ENCODE measurements at places on chromosomes 1 and 21.
A peak's percentile ranks its signal among the peaks of the same experiment; 100 is the strongest.

DNA sequence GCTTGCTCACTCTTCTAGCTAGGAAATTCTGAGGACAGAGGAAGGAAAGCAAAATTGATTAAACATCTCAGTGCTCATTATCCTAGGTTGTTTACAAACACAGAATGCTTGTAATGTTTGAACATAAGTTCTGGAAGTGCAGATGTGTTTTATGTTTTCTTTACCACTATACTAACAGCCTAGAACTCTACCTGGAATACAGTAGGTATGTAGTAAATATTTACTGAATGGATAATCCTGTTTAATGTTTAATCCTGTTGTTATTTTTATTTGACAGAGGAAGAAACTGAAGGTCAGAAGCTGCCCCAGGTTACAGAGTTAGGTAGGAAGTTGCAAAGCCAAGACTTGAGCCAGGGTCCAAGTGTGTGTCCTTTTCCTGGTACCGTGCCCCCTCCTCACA is 6.1 kb downstream of the MTOR start:
- DNase-seq, result no peak

DNA sequence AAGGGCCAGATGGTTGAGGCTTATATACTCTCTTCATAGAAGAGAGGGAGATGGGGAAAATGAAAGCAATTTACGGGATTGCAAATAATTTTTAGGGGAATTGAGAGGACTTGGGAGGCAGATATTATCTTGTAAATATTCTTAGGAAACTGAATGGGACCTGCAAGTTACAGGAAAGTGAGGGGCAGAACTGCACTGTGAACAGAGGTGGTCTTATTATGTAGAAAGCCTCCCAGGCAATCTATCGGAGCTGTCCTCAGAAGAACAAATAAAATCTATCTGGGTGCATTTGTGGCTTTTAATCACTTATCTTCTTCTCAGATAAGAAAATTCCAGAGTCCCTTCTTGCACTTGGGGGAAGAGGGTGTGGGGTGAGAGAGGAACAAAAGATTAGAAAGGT is 223.5 kb downstream of the RHOU start:
- no peak for DNase-seq

DNA sequence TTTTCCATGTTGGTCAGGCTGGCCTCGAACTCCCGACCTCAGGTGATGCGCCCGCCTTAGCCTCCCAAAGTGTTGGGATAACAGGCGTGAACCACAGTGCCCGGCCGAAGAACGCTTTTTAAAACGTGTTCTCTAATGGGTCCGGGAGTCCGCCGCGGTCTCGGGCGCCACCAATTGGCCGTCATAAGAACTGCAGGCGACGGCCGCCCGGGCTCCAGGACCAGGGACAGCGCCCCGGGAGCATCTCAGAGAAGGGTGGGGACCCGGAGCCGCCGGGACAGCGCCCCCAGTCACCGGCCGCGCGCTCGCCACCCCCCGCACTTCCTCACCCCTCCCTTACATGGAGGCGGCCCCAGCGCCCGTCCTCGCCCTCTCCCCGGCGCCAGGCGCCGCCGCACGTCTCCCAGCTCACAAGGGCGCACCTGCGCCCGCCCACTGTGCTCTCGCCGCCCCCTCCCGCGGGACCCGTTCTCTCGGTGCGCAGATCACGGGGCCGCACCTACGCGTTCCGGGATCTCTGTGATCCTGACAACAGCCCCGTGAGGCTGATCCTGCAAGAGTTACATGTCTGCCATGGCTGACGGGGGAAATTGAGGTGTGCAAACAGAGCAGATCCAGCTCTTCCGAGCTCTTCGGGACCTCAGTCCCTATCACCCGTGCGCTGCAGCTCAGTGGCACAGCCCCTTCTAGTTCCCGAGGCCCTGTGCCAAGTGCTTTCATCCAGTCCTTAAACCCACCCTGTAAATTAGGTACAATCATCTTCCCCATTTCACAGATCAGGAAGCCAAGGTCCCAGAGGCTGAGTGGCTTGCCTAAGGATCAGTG is 9.8 kb downstream of the RAP1GAP start:
- DNase-seq, result peak; percentile 90

DNA sequence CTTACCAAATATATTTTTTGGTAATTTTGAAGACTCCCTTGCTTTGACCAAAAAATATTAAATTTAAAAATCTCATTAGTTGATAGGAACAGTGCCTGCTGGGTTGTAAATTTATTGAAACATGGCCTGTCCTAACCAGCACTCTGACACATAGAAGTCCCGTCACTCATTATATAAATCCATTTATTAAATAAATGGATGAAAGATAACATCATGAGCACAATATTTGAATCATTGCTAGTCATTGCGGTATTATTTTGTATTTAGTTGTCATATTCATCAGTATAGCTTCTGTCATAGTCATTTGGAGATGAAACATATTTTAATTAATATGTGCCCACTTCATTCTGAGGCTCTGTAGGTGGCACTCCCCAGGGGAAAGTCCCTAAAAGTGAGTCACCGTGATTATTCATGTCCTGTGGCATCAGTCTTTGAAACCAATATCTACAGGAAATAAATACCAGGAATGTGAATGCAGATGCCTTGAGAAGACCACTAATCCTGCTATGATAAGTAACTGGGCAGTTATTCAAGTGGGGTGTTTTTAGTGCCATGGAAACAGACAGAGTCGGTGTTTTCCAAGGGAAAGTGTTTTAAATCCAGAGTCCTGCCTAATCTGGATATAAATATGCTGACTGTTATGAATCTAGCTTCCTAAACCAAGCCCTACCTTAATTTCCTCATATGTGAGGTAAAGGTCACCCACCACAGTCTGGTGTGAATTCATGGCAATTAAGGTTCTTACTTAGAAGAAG is 302.0 kb downstream of the DUSP10 start:
- no peak for DNase-seq

DNA sequence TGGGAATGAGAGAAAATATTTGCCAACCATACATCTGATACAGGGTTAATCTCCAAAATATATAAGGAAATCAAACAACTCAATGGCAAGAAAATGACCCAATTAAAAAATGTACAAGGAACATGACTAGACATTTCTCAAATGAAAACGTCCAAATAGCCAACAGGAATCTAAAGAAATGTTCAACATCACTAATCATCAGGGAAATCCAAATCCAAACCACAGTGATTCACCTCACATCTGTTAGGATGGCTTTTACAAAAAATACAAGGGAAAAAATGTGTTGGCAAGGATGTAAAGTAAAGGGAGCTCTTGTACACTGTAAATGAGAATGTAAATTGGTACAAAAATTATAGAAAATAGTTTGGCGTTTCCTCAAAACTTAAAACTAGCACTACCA is 54.7 kb upstream of the ZRANB2 start:
- no peak for DNase-seq

GRCh38 chr1:40635763-40636500 is 29.6 kb downstream of the RIMS3 start:
- no peak for DNase-seq

DNA sequence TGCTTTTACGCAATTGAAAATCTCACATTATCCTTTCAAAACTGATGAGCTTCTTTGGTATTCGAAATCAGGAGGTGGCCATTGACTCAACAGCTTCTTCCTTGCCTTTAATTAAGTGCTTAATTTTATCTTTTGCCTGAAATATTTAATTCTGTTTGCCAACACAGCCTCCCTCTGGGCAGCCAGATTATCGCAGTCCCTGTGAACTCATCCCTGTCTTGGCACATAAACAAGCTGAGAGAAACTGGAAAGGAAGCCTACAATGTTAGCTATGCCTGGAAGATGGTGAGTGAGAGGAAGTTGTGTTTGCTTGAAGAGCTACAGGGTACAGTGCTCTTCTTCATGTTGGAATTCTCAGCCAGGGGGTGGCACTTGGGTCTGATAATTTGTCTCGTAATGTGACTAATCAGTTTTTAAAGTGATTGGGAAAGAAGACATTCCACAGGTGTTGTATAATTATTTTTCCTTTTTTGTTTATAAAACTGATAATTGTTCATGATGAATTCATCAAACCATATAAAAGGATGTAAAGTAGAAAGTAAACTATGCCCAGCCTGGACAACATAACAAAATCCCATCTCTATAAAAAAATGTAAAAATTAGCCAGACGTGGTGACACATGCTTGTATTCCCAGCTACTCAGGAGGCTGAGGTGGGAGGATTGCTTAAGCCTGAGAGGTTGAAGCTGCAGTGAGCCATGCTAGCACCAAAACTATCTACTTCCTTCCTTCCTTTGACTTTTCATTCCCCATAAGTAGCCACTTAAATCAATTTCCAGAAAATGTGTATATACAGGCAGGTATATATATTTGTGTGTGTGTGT is 90.1 kb upstream of the RAVER2 start:
- no peak for DNase-seq

- peak; percentile 49 for DNase-seq
These were observed 87.5 kb upstream of the SGIP1 start for GRCh38 chr1:66446261-66447001.

- DNase-seq, result no peak
These were observed 1.6 kb upstream of the PHLDA3 start for GRCh38 chr1:201470581-201470980.

- DNase-seq, result no peak
These were observed 101.3 kb upstream of the SLC25A33 start for GRCh38 chr1:9437961-9438430.

DNA sequence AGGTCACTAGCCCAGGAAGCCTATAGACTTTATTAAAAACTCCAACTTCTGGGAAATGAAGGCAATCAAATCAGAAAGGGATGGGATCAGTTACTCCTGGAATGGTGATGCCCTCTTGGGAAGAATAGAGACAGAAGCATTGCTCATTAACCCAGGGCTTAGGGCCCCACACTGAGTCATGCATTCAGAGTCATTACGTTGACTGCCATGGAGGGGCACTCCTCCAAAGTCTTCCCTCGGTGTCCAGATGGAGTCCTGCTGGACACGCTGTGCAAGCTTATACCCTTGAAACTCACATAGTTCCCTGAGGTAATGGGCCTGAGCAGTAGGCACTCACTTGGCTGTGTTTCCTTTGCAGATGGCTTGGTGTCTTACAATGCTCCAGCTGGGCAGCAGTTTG is 35.2 kb upstream of the HSD17B7 start:
- DNase-seq, result no peak

DNA sequence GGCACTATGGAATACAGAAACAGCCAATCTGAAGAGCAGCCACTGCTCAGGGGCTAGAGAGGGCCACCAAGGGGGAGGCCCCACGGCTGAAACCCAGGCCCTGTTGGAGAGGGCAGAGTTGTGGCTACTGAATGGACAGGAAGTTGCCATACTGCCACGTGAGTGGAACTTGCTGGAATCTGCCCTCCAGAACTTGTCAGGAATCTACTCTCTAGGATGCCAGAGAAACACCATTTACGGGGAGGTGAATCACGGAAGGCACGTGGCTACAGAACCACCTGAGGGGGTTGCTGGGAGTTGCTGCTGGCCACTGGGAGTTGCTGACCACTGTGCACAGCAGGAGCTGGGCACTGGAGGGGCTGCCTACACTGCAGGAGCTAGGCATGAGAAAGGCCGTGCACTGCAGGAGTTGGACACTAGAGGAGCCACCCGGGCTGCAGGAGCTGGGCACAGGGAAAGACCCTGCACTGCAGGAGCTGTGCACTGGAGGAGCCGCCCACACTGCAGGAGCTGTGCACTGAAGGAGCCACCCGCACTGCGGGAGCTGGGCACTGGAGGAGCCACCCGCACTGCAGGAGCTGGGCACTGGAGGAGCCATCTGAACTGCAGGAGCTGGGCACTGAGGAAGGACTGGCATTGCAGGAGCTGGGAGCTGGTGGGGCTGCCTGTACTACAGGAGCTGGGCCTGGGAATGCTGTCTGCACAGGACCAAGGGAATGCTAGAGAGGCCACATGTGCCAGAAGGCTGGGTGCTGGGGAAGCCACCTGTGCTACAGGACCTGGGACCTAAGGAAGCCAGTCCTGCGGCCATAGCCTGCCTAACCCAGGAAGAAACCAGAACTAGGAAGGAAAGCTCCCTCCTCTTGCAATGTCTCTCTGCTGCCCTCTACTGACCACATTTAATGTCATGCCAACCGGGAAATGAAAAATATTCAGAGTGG is 343.4 kb downstream of the MATN1 start:
- peak; percentile 85 for DNase-seq

GRCh38 chr1:52334906-52335528 is 31.0 kb downstream of the CC2D1B start:
- no peak for DNase-seq

GRCh38 chr1:201916649-201917249 is 28.1 kb downstream of the SHISA4 start:
- peak; percentile 64 for DNase-seq

GRCh38 chr1:243550276-243550675 is 294.4 kb downstream of the SDCCAG8 start:
- no peak for DNase-seq

- peak; percentile 79 for DNase-seq
These were observed 44.2 kb upstream of the LAPTM5 start for GRCh38 chr1:30801771-30802198.

GRCh38 chr1:51583532-51583931 is 33.4 kb upstream of the OSBPL9 start:
- DNase-seq, result no peak

DNA sequence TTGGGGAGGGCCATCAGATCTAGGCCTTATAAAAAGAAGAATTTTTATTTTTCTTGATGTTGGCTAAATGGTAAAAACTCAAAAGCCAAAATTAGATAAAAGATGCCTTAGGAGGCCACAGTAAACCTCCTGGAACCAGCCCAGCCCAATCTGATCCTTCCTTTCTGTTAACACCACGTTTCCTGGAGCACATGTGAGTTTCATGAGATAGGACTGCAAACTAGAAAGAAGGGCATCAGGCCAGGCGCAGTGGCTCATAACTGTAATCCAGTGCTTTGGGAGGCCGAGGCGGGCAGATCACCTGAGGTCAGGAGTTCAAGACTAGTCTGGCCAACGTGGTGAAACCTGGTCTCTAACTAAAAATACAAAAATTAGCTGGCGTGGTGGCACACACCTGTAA is 6.7 kb downstream of the HSF2BP start:
- DNase-seq, result no peak

DNA sequence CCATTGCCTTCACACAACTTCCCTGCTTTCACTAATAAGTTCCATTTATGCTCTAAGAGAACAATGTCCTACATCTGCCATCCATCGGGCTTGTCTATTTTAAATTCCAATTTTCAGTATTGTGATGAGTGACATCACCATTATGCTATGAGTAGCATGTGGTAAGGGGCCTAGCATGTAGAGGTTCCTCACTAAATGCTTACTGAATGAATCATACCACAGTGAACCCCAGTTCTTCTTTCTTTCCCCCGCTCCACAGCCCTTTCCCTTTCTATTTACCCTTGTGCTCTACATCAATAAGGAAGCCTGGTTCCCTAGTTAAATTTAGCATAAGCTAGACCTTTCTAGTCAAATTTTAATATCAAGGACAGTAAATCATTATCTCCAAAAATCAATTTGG is 195.0 kb upstream of the RGS18 start:
- no peak for DNase-seq

GRCh38 chr1:228751360-228752098 is 16.2 kb downstream of the RHOU start:
- DNase-seq, result no peak

GRCh38 chr21:37183749-37184148 is 83.4 kb downstream of the VPS26C start:
- no peak for DNase-seq

DNA sequence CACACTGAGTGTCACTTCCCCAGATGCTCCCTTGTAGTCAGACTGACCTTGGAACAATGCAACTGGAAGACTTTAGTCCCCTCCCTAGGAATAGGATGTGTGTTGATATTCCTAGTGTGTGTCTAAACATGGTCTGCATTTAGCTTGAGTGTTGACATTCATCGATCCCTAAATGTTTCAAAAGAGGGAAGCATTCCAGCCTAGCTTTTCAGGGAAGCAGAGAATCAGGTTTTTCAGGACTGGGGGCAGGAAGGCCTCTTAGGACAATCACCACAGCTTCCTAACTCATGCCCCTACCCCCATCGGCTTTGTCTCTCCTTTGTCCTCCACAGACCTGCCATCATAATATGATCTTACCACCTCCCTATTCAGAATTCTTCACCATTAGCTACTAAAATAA is 43.4 kb downstream of the NMNAT2 start:
- DNase-seq, result no peak

Data from K562 (cell line).